ENCODE measurements at places on chromosomes 6 and 20.

DNA sequence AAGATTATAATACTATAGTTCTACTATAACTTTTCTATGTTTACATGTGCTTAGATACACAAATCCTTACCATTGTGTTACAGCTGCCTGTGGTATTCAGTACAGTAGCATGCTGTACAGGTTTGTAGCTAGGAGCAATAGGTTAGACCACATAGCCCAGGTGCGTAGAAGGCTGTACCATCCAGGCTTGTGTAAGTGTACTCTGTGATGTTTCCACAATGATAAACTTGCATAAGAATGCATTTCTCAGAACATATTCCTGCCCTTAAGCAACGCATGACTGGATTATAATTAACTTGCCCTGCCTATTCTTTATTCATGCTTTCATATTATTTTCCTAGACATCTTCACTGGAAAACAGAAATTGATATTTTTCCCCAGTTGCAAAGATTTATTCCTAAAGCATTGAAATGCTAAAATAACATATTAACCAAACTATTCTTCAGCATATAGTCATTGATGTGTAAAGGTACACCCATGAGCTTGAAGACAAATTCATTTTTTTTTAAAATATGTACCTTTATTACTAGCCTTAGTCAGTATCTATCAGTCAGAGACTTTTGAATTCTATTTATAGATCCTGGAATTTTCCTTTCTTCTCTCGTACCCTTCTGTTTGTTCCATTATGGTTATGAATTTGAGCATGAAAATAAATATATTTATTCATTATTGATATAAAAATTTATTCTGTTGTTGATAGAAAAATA lies 7.2 kb upstream of the CTAGE9 start:
- DNase-seq: no peak

DNA sequence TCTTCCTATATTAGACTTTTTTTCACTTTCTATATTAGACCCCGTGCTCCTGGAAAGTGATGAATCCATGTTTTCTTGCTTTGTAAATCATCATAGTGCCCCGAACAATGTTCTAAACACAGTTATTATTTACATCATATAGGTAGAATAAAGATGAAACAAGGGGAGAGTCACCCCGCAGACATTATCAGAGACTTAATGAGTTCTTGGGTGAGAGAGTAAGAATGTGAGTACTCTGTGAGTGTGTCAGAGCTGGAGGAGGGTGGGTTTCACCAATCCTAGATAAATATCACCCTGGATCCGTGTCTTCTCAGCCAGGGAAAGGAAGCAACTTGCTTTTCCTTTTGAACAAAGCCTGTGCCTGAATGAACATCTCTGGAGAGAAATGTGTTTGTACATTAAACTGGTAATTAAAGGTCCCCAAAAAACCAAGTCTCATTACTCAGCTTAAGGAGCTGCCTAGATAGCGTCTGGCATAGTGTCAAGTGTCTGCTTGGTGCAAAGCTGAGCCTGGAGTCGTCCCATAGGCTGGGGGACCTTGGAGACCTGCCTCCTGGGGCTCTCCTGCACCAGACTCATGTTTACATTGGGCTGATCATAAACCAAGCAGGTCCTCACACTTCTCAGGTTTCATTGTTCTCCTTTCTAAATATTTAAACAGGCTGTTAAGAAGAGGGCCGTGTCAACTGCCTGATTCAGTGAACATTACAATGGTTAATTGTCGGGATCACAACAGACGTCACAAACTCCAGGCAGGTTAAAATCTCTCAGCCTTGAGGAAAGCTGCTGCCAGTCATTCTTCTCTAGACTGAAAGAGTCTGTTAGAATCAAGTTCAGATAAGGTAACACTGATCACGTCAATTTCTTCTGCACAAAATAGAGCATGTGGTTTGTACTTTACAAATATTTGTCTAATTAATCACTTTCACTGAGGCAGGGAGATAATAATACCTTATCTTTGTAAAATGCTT lies 179.7 kb upstream of the MYLIP start:
- DNase-seq: no peak

DNA sequence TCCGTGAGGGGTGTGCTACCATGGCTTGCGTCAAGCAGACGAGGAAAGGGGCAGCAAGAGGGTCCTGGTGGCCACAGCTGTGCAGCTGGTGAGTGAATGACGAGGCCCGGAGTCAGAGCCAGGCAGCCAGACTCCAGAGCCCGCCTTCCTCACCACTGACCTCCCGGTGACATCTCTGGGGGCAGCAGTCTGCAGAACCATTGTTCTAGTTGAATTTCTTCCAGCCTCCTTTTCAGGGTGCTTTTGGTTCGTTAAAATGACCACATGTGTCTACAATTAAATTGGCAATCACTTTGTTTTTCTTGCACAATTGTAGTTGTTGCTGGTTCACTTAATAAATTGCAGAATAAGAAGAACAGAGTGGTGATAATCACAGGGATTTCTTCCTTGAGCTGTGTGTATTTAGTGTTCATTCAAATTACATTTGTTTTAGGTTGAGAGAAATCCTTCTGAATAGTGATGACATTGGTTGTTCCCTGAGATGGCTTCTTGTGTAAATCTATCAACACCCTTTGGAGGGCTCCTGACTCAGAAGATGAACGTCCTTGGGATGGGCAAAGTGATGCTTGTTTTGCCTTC lies 96.4 kb downstream of the TULP4 start:
- DNase-seq: no peak

DNA sequence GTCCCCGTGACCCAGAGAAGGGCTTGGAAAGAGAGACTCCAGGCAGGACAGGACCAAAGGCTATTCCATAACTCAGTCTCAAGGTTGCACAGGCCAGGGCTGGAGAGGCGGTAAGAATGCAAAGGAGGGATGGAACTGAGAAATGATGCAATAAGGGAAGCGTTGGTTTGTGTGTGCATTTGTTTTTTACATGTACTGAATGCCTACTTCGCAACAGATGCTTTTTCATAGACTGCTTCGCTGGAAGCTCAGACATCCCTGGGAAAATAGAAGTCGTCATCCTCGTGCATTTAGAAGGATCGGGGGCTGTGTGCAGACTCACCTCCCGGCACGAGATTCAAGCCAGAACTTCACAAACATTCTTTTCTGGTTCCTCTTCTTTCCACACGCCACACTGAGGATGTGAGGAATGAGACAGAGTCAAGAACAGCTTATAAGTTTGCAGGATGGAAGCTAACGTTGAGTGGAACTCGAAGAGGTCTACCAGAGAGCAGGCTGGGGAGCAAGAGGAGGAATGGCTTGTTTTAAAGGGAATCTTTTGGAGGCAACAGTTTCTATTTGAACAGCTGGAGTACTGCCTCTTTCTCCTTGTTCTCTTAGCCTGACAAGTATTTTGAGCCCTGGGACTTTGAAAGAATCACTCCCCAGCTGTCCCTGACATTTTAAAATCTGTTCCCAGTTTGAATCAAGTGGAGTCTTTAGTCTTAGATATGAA lies 19.3 kb upstream of the LY86 start:
- no peak for DNase-seq

DNA sequence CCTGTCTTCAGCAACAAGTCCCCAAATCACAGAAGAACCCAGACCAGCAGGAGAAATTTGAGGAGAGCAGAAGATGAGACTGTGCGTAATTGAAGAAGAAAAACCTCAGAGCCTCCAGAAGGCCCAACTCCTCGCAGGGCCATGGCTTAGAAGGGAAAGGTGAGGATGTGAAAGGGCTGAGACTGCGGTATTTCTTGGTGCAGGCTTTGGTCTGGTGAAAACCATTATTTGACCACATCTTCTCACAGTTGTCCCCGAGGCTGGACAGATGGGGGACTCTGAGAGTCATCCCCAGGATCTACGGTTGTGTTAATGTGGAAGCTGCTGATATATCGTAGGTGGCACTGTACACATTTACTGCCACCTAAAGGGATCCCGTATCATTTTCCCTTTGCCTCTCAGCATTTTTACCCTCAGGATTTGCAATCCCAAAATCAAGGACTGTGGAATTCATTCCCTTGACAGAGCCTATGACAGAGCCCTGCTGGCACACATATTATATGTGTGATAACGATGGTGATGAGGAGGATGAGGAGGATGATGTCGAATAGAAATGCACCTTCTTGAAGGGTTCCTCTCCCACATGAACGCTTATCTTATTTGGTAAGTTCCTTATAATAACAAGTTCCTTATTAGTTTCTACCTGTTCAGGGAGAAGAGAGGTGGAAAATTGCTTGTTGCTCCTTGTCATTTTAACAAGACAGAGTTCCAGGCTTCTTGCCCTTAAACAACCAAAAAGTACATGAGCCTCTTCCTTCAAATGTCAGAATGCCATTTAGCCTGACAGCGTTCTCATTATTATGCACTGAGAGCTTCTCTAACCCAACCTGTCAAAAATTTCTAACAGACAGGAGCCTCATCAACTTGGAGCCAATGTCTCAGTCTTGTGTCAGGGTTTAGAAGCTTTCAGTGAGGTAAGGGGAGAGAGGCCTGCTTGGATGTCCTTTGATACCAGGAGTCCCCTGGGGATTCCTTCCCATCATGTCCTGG lies 135.8 kb downstream of the PXDC1 start:
- DNase-seq: no peak

DNA sequence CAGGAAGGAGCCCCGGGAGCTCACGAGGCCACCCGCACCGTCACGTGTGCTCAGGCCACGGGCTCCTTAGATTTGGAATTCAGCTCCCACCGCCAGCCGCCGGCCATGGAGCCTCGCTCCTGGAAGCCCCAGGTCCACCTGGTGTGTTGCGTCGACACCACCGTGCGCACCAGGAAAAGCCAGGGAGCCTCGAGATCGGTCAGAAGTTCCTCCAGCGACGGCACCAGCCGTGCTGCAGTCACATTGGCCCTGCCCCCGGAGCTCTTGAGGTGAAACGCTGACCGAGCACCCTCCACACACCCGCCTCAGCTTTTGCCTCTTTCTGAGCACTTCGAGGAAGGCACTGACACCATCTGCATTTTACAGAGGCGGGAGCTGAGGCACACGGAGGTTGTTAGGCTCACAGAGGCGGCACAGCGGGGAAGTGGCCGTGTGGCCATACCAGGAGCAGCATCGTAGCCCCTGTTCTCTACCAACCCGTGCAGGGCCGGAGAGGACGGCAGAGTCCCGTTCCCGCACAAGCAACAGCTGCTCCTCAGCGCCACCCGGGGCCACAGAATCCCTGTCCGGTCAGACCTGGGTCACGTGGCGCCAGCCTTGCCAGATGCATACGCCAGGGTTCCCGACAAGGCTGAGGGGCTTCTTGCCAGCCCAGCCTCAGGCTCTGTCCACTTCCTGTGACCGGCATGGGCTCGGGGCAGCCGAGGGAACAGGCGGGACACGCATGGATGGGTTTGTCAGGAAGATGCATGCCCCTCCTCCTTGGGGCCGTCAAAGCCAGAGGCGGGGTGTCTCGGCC lies 7.6 kb downstream of the NKAIN4 start:
- no peak for DNase-seq

DNA sequence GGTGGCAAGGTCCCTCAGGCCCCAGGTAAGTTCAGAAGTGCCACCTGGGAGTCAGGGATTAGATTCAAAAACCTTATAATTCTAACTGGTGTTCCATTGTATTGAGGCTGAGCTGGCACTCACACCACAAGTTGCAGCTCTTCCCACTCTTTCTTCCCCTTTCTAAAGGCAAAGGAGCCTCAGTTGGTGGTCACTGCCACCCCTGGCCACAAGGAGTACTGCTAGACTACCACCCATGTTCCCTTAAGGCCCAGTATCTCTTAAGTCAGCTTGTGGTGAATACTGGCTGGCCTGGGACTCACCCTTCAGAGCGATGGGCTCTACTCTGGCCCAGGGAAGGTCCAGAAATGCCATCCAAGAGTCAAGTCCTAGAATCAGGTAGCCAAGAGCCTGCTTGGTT lies 421.1 kb upstream of the KHDRBS2 start:
- DNase-seq: no peak

DNA sequence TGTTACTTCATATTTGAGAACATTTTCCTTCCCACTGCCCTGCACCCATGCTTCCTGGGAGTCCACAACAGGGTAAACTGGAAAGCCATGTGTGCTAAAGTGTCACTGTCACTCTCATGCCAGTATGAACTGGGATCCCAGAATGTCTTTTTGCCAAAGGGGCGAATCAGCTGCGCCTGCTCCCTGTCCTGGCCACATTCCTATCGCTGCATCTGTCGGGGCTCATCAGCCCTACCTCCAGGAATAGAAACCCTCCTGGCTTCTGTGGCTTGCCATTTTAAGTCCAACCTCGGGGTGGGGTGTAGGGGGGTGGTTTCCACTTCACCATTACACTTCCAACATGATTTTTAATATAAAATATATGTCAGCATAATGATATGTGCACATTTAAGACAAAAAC lies 933 bp downstream of the KLHL31 start:
- DNase-seq: no peak

DNA sequence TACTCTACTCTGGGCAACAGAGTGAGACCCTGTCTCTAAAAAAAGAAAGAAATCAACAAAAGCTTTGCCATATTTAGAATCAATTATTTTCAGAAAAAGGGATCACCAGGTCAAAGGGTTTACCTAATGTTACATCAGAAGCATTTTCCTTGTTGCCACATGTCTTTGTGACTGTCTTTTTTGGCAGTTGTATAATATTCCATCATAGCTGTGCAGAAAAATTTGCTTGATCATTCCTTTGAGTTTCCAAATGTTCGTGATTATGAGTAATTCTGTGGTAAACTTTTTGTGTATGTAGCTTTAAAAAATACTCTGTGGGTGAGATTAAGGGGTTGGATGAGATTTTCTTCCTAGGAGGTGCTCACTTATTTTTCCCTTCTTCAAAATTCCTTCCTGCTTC lies 26.4 kb downstream of the PNPLA1 start:
- DNase-seq: no peak

DNA sequence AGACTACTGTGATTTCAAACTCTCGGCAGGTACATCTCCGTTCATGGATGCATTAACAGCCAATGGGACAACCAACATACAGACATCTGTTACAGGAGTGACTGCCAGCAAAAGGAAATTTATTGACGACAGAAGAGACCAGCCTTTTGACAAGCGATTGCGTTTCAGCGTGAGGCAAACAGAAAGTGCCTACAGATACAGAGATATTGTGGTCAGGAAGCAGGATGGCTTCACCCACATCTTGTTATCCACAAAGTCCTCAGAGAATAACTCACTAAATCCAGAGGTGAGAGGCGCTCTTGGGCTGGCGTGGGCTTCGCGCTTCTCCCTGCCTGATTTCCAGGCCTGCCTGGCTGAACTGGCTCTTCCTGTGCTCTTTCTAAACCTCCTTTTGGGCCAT lies 68.4 kb downstream of the RPP40 start:
- DNase-seq: no peak

GRCh38 chr20:37230200-37230599 lies 31.4 kb downstream of the GHRH start:
- no peak for DNase-seq

DNA sequence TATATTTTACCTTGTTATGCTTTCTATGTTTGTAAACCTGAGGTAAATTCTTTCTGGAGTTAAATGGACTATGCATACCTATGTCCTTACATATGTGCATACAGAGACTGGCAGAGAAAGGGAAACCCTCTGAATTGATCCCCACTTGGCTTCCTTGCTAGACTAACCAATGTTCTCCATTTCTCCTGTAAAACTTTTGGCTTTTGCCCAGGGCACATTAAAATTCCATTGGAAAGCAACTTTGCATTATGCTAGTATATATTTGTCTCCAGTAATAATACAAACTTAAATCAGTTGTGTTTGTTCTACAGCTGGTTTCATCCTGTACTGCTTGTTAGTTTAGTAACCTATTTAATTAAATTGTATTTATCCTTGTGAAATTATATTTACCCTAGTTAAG lies 646.0 kb upstream of the MARCKS start:
- no peak for DNase-seq

- DNase-seq: no peak
These were observed 295.5 kb upstream of the ZNF337 start for GRCh38 chr20:25992146-25992545.
